BJ (cell line): ENCODE measurements at places on chromosomes 5 and 9.

DNA sequence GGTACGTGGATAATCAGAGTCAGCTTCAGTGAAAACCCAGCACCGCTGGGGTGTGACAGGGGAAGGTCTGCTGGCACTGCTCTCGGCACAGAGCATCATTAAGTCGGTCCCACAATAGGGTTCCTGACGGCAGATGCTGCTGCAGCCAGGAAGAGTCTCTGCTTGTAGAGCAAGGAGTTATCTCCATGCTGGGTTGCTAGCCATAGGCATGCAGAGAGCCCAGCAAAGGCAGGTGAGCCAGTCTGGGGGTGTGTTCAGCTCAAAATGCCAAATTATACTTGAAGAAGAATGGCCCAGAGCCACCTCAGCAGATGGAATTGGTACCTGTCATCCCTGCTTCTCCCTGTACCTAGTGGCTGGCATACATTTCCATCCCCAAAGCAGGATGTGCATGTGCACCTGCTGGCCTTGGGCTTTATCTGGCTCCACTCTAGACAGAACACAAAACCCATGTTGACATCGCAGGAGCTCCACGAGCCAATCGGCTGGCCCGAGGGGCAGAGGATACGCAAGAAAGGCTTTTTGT lies 100.8 kb downstream of the WDR41 start:
- no peak for DNase-seq

- no peak for DNase-seq
Measured at GRCh38 chr9:130751631-130752355, 58.2 kb downstream of the EXOSC2 start.

DNA sequence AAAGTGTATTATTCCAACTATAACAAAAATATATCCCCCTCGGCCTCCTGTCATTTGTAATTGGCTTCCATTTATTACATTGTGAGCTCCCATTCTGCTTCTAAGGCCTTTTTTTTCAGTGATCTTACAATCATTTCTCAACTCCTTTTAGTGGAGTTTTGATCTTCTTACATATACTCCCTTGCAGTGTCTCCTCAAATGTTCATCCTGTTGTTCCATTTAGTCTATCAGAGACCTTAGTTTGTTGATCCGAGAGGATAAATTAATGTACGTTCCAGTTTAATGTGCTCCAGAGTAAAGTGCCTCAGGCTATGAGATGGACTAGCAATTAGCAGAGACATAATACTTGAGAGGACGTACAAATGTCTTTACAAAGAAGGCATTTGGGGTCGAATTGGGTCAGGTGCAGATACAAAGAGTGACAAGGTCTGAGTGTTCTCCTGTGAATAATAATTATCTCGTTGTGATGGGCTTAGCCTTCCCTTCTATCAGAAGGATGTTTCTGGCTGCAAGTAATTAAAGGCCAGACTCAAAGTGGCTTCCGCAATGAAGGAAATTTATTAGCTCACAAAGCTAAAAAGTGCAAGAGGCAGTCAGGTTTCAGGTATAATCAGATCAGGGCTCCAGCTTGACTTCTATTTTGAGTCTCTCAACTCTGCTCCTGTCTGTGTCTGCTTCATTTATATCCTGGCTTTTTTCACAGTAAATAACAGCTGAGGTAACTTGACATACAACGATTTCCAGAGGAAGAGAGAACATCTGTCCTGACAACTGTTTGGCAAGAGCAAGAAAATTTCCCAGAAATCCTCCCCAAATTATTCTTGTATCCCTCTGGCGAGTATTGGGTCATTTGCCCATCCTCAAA lies 30.1 kb downstream of the ARRDC3 start:
- no peak for DNase-seq

- DNase-seq = no peak
Measured at GRCh38 chr9:136081826-136082495, 13.1 kb downstream of the NACC2 start.

- no peak for DNase-seq
Measured at GRCh38 chr9:103116246-103116645, 121.1 kb downstream of the CYLC2 start.

DNA sequence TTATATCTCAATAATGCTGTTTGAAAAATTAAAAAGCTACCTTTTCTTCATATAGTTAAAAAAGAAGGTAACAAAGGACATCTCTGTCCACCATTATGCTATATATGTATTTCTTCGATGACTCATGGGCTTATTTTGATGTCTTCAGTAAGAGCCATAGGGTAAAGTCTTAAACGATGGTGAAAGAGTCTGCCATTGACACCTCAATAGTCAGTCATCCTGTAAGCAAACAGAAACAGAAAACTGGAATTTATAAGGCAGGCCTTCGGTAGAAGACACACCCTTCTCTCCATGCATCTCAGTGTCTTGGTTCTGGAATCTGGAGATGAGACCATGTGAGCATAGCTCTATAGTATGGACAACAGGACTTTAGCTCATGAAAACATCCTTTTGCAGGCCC lies 87.0 kb upstream of the ZNF462 start:
- no peak for DNase-seq

GRCh38 chr9:110334183-110334582 lies 3.5 kb downstream of the TXNDC8 start:
- no peak for DNase-seq
